ENCODE measurements at places on chromosomes 1 and 21.
A peak's percentile ranks its signal among the peaks of the same experiment; 100 is the strongest.

DNA sequence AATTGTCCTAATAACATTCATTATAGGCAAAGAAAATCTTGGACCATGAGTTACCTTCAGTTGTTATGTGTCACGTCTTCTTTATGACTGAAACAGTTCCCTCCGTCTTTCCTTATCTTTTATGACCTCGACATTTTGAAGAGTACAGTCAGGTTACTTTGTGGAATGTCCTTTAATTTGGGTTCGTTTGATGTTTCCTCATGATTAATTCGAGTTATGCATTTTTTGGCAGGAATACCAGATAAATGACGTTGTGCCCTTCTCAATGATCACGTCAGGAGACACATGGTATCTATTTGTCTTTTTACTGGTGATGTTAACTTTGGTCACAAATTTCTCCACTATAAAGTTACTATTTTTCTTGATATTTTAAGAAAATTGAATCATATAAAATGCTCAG is 17.3 kb upstream of the KLF17 start:
- DNase-seq: no peak

DNA sequence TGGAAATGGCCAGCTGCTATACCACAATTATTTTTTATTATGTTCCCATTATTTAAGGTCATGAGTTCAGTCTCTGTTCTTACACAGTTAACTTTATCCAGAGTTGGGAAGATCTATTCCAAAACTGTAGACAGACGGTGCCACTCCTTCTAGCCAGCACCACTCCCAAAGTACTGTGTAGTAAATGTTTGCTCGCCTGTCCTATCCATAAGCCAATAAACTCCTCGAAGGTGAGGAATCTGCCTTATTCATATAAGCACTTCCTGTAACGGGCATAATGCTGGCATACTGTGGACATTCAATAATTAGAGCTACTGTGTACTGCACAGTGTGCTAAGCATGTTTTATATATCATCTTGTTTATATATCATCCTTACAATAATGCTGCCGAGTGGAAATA is 26.1 kb upstream of the STMN1 start:
- DNase-seq: no peak

GRCh38 chr1:230195199-230195598 is 128.2 kb downstream of the GALNT2 start:
- DNase-seq: no peak

DNA sequence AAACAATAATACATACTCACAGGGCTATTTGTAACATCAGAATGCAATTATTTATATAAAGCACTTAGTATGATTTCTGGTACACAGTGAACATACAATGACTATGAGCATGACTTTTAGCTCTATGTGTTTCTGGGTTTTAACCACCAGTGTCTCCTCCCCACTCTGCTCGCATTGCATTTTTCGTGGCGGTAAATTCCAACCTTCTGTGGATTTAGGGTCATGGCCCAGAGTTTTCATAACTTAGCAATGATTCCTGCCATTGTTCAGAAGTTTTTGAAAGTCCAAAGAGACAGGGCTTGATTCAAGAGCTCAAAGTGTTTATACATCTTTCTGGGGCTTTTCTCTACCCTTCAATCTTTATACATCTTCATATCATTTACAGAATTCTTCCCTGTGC is 191.3 kb downstream of the BACH1 start:
- DNase-seq: peak; percentile 34

DNA sequence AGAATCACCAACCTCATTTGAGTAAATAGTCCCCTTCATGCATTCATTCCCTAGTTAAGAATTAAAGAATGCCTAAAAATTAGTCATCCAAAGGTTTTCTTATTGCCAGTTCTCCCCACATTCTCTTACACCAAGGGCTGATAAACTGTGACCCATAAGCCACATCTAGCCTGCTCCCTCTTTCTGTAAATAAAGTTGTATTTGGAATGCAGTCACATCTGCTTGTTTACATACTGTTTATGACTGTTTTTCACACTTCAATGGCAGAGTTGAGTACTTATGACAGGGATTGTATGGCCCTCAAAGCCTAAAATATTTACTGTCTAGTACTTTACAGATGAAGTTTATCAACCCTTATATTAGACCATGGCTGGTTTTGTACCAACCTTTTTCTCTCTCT is 16.1 kb upstream of the DYRK1A start:
- DNase-seq: no peak

DNA sequence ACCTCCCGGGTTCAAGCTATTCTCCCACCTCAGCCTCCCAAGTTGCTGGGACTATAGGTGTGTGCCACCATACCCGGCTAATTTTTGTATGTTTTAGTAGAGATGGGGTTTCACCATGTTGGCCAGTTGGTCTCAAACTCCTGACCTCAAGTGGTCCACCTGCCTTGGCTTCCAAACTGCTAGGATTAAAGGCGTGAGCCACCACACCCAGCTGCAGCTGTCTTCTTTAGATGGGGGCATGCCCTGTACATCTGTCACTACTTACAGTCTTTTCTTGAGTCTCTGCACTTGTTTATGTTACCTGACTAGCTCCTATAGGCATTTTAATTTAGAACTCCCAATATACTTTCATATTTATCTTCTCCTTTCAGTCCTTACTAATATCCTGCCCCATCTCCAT is 64.2 kb downstream of the SELENOF start:
- DNase-seq: no peak

GRCh38 chr21:38787461-38788274 is 18.1 kb upstream of the ETS2 start:
- DNase-seq: no peak

GRCh38 chr1:225388372-225388771 is 39.5 kb downstream of the LBR start:
- DNase-seq: no peak

- no peak for DNase-seq
These were observed 13.0 kb downstream of the IFI6 start for GRCh38 chr1:27658951-27659496.

- DNase-seq: no peak
These were observed 6.2 kb upstream of the SPRR2F start for GRCh38 chr1:153119491-153119971.

- no peak for DNase-seq
These were observed 39.8 kb downstream of the WNT2B start for GRCh38 chr1:112548547-112548946.

DNA sequence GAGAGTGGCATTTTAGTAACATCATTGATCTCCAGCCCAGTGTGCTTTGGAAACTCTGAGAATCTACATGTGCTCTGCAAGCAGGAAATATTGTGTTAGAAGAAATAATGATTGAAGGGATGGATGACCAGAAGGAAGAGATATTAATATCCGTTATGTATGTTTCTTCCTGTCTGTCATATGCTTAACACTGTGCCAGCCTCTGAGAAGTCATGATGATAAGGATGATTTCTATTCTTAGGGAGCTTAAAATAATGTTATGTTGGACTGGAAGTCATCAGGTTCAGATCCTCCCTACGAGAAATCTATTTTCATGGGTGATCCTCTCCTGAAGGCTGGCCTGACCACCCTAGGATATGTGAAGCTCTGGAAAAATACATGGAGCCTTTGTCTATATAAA is 192.4 kb upstream of the GORAB start:
- DNase-seq: no peak

- DNase-seq: no peak
These were observed 37.7 kb upstream of the DDAH1 start for GRCh38 chr1:85502625-85503083.

DNA sequence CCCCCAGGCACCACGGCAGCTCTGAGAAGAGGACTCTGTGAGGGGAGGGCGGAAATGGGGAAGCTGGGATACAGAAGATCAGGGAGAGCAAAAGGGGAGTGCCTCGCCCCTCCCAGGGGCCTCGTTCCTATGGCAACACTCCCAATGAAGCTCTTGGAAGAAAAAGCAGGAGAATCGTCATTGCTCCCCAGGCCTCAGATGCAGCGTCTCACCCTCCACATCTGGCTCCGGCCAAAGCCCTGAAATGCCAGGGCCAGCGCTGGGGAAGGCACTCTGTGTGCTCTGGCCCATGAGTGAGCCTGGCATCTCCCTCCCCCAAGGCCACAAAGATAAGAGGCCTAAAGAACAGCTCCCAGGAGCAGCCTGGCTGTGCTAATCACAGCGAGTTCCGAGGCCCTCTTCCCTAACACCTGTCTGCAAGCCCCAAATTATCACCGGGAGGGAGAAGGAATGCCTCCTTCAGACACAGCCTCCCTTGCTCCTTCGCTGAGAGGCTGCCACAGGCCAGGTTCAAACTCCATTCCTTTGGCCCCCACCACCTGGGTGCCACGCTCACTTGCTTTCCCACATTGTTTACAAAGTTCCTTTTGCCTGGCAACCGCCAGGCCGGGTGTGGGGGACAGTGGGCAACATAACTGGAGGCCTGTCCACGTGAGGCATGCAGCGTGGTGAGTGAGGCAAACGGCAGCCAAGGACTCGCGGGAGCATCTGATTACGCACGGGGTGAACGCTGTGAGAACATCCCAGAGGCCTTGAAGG is 27.8 kb downstream of the ECE1 start:
- peak; percentile 81 for DNase-seq

DNA sequence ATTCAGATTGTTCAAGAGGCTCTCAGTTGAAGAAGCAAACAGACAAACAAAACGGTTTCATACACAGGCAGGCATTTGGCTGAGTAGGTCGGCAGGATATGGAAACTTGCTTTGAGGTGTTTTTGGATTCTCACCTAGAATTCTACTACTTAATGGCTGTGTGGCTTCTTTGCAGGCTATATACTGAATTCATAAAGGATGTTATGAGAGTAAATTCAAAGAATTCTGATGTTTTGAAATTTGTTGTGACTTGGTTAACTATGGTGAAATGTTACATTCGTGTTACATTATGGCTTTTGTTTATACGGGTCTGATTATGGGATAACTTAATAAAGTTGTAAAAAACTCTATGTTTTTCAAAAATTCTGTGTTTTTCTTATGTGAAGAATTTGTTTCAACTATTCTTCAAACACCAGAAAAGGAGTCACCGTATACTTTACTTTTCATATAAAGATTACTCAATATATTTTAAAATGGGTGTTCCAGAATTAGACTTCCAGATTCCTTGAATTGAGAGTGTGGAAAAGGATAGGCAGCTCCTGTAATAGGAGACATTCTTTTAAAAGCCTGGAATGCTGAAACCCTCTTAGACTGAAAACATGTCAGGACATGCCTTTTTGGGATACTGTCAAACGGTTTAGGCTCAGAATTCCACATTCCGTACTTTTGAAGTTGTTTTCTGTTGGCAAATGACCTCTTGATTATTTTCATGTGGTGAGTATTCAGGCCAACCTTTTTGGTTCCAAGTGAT is 8.2 kb upstream of the IRF2BP2 start:
- no peak for DNase-seq

DNA sequence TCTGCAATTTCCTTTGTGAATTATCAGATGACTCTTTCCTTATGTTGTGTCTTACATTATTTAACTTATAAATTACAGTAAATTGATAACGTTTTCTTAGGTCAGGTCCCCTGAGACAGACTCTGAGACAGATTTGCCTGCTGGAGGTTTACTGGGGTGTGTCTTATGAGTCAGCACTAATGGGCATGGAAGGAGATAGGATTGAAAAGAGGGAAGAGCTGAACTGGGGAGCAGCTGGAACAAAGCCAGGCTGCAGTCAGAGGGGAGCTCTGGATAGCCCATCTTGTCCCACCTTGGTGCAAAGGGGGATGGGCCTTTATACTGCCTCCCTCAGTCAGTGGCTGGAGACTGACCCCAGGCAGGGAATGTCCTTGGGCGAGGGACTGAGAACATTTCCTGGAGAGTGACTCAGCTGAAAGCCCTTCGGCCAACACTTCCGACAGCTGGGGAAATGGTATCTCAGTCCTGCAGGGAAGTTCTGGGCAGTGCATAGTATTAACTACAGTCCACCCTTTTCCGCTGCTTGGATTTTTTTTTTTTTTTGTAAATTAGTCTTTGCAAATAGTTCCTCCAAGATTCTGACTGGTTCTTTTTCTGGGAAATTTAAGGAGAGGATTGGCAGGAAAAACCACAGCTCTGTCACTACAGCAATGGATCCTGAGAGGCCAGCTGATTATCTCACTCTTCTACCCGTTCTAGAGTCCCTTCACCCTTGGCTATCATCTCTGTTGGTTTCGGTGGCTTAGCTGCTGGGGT is 39.1 kb upstream of the CDC42BPA start:
- peak; percentile 54 for DNase-seq

GRCh38 chr21:43333298-43334062 is 93.5 kb downstream of the SIK1 start:
- peak; percentile 70 for DNase-seq

DNA sequence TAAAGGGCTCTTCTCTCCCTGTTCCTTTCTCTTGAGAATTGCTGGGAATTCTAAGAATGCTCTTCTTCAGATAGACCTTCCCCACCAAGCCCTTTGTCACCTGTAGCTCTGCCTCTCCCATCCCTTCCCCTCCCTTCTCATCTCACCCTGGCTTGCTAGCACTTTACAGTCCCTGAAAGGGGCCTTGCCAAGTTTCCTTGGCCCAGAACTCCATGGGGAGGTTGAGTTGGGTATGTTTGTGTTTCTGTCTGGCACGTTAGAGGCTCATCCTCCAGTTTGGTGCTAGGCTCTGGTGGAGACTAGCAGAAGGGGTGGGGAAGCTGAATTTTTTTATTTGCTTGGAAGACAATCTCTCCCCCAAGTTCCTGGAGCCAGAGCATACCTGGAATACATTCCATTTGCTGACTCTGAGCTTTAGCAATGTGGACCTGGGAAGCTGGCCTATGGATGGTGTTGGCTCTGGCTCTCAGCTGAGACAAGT is 4.9 kb downstream of the CGN start:
- no peak for DNase-seq

GRCh38 chr21:44925378-44925755 is 4.7 kb upstream of the ITGB2 start:
- DNase-seq: no peak

GRCh38 chr21:38669186-38669585 is 136.5 kb upstream of the ETS2 start:
- DNase-seq: no peak

DNA sequence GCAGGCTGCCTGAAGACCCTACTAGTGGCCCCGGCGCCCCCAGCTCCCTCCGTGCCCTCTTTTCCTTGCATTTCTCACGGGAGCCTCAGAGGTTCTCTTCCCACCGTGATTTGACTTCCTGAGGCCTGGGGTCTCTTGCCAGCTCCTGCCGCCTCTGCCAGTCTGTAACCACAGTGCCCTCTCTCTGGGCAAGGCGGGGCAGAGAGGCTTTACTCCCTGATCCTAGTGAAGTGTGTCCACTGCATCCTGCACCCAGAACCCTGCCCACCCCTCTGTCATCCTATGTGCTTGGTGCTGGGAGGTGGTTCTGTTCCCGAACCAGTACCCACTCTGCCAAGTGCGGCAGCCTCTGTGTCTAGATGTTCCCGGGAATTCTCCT is 2.4 kb downstream of the ESPN start:
- no peak for DNase-seq

- no peak for DNase-seq
These were observed 19.5 kb downstream of the FAAH start for GRCh38 chr1:46413596-46413985.
